Activated CD4-positive, alpha-beta memory T cell treated with anti-CD3 and anti-CD28 coated beads for 36 hours (primary cell): ENCODE measurements at places on chromosomes 3 and 15. TPM values are rescaled to one million over a fixed set of nuclear protein-coding genes. Genes with fewer than 3 reads are reported as not detected.

DNA sequence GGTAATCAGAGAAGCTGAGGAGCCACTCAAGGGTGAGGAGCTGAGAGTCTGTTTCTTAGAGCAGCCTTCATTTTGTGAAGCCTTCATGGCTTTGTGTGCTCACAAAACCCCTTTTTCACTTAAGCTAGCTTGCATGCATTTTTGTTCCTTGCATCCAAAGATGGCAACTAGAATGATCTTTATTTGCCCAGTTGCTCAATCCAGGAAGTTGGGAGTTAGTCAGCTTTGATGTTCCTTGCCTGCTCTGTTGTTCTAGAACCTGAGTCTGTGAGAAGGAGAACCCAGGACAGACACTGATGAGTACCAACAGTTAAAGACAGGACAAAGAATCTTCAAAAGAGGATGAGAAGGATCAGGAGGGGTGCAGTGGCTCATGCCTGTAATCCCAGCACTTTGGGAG, 81.8 kb downstream of the IL20RB start:
- no peak overlapping the region for H3K4me3 ChIP-seq
- peaks cover 4% of the 10 kb centered on the region for H3K27me3 ChIP-seq
- H3K36me3 ChIP-seq: no peaks in the 10 kb centered on the region
- H3K4me1 ChIP-seq: no peaks in the 10 kb centered on the region

DNA sequence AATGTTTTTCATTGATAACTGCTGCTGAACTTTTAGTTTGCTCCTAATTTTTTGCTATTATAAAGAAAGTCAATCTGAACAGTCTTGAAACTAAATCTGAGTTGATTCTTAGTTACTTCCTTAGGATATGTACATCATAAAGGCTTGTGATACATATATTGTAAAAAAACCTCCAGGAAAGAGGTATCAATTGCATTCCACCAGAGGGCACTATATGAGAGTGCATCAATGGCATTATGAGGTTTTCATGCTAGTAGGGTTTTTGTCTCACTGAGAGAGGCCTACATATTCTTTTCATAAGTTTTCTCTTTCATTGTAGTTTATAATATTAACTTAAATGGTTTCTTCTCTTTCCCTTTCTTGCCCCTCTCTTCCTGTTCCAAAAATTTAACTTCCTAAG, 46.9 kb downstream of the PIK3R4 start:
- no peak overlapping the region for H3K27ac ChIP-seq
- peaks cover 39% of the 10 kb centered on the region for H3K36me3 ChIP-seq
- no peaks in the 10 kb centered on the region for H3K27me3 ChIP-seq
- DNase-seq: no peak
- H3K4me1 ChIP-seq: no peaks in the 10 kb centered on the region

DNA sequence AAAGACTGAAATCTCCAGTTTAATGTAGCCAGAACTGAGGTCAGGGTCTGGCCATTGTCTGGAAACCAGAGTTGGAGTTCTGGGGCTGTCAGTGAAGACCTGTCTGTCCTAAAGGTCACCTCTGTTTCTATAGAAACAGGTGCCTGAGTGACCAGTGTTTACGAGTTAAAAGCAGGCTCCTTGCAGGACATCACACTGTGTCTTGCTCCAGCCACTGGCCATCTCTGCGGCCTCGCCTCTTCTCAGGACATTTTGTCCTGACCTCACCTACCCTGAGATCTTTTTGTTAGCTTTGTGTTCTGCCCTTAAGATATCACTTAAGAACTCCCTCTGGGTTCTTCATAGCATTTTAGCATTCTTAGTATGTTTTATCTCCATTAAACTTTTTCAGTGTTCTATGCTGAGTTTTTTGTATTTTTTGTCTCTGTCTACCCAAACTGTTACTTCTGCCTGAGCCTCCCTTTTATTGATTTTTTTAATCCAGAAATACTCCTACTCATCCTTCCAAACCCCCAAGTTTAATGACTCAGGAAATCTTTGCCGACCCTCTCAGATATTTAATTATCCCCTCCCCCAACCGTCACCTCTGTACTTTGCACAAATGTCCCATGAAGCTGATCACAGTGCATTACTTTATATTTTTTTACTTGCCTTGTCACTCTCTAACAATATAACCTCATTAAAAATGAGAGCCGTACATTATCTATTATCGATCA, 223.7 kb downstream of the THSD4 start:
- H3K27ac ChIP-seq: no peak overlapping the region
- peaks cover 2% of the 10 kb centered on the region for H3K4me1 ChIP-seq
- no peaks in the 10 kb centered on the region for H3K36me3 ChIP-seq
- no peaks in the 10 kb centered on the region for H3K27me3 ChIP-seq

DNA sequence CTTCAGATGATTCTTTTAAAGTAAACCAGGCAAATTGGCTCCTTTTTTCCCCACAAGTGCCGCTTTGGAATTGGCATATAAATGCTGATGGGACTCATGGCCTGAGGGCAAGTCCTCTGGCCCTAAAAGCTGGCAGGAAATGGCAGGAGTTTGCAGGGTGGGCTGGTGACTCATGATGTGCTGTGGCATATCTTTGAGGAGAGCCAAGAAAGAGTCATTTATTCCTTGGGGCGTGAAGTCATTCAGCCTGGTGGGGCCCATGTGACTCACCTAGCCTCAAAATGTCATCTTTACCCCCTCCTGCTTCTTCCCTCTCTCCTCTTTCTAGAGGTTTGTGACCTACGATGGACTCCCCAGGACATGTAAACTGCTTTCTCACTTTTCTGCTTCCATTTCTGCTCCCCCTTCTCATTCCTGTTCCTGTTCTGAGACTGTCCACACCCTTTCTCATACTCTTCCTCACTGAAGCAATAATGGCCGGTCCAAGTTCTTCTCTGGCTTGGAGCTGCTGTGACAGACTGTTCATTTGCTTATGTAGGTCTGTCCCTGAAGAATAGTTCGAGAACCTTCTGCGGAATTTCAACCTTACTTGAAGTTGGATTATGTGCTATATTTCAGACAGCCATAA, 326.1 kb downstream of the SATB1 start:
- H3K36me3 ChIP-seq: no peaks in the 10 kb centered on the region
- DNase-seq: peak; percentile 64
- no peak overlapping the region for H3K4me3 ChIP-seq
- peaks cover 11% of the 10 kb centered on the region for H3K27me3 ChIP-seq
- H3K4me1 ChIP-seq: peaks cover 10% of the 10 kb centered on the region

GRCh38 chr3:108662142-108662738, 72.7 kb downstream of the DZIP3 start:
- no peaks in the 10 kb centered on the region for H3K27me3 ChIP-seq
- H3K27ac ChIP-seq: no peak overlapping the region
- peaks cover 11% of the 10 kb centered on the region for H3K4me1 ChIP-seq
- H3K36me3 ChIP-seq: no peaks in the 10 kb centered on the region
- no peak overlapping the region for H3K4me3 ChIP-seq

DNA sequence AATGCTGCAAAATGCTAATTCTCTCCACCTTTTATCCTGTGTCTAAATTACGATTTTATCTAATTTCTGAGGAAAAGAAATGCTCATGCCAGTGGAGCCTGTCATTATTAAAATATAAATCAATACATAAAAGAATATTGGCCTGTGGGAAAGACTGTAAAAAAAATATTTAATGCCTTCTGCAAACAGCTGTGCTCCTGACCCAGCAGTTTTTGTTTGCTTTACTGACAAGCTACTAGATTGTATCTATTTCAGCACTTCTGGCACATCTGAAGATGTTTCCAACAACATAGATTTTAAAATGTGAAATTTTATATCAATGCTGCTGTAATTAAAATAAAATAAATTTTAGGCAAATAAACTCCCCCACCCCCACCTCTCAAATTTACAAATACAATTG, 493.6 kb upstream of the AGTR1 start:
- H3K27ac ChIP-seq: no peak overlapping the region
- no peaks in the 10 kb centered on the region for H3K4me1 ChIP-seq
- DNase-seq: no peak

- peak overlapping the region; percentile 99 for H3K27ac ChIP-seq
- no peak for DNase-seq
- H3K4me1 ChIP-seq: peaks cover 57% of the 10 kb centered on the region
- peaks cover 42% of the 10 kb centered on the region for H3K36me3 ChIP-seq
These were observed 1.5 kb downstream of the NSUN3 start for GRCh38 chr3:94064243-94064860.

DNA sequence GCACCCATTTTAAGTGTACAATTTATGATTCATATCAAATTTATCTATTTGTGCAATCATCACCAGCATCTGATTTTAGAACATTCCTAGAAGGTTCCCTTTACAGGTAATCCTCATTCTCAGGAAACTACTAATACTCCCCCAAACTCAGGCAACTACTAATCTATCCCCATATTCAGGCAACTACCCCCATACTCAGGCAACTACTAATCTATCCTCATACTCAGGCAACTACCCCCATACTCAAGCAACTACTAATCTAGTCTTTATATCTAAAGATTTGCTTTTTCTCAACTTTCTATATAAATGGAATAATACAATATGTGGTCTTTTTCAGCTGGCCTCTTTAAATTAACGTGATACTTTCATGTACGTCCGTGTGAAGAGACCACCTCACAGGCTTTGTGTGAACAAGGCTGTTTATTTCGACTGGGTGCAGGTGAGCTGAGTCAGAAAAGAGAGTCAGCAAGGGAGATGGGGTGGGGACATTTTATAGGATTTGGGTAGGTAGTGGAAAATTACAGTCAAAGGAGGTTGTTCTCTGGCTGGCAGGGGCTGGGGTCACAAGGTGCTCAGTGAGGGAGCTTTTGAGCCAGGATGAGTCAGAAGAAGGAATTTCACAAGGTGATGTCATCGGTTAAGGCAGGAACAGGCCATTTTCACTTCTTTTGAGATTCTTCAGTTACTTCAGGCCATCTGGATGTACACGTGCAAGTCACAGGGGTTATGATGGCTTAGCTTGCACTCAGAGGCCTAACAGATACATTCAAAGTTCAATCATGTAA, 1444.5 kb upstream of the CADM2 start:
- no peak for DNase-seq
- no peaks in the 10 kb centered on the region for H3K27me3 ChIP-seq
- H3K4me3 ChIP-seq: no peak overlapping the region
- no peaks in the 10 kb centered on the region for H3K36me3 ChIP-seq
- H3K27ac ChIP-seq: no peak overlapping the region

DNA sequence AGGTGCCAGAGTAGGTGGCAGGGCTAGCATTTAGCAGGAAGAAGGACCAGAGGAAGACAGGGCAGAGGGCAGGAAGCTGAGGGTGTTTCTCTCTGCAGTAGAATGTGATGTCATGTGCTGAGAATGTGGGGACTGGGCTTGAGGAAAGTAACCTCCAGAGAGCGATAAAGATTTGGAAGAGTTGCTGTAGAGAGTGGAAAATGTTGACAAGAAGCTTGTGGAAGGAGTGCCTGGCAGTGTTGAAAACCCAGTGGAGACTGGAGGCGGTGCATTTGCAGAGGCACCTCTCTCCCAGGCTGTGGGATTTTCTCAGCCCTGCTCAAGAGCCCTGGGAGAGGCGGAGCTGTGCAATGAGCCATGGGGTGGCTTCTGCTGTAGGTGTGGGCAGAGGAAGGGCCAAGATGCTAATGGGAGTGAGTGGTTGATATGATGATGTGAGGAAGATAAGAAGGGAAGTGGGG, 54.8 kb downstream of the MESD start:
- no peak for DNase-seq
- no peak overlapping the region for H3K27ac ChIP-seq
- no peak overlapping the region for H3K4me3 ChIP-seq
- no peaks in the 10 kb centered on the region for H3K4me1 ChIP-seq

GRCh38 chr15:60720086-60720485, 241.1 kb upstream of the ICE2 start:
- H3K4me3 ChIP-seq: peak overlapping the region; percentile 65
- no peak for DNase-seq
- peaks cover 2% of the 10 kb centered on the region for H3K36me3 ChIP-seq

GRCh38 chr15:99253381-99254090, 2.3 kb downstream of the LRRC28 start:
- H3K4me1 ChIP-seq: peaks cover 28% of the 10 kb centered on the region
- no peaks in the 10 kb centered on the region for H3K27me3 ChIP-seq
- H3K36me3 ChIP-seq: peaks cover 19% of the 10 kb centered on the region
- peak overlapping the region; percentile 49 for H3K4me3 ChIP-seq

DNA sequence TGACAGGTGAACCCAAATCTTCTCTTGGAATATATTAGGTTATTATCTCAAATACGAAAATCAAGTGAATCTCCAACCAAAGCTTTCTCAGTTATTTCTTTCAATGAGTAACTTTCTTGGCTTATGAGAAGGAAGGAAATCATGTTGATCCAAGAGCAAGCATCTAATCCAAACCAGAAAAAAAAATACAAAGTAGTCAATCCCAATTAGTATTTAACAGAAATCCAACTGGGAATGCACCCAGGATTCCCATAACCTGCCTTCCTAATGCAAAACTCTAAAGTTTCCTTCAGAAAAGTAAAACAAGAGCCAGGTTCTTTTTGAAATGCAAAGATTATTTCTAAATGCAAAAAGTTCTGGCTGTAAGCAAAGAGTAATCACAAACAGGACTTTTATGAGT, 289.3 kb downstream of the SHOX2 start:
- no peak overlapping the region for H3K27ac ChIP-seq
- no peak overlapping the region for H3K4me3 ChIP-seq
- no peaks in the 10 kb centered on the region for H3K27me3 ChIP-seq
- DNase-seq: no peak
- no peaks in the 10 kb centered on the region for H3K36me3 ChIP-seq

DNA sequence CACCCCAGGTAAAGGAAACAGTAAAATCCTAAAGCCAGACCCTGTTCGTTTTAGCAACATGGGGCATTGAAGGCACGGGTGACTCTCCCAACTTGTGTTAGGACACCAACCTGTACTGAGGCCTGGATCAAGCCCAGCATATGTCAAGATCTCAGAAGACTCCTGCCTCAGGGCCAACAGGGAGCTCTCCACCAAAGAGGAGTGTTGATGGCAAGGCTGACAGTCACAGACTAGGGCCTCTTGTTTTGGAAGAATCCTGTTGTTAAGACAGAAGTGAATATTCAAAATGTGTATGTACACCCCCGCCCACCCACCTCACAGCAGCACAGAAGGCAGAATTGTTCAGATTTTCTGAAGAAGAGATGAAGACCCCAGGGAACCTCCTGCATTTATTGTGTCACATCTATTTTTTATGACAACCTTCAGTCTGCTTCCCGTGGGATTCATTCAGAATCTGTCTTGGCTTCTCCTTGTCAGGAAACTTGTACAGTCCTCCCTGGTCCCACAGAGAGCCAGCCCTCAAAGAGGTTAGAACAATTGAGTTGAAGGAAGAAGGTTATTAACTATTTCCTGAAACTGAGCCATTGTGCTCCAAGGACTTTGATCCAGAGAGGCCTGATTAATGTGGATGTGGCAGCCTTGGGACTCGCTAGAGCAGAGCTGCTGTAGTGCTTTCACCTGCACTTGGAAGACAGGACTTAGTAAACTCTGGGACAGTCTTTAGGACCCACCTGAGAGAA, 61.7 kb upstream of the PLXNA1 start:
- no peaks in the 10 kb centered on the region for H3K4me1 ChIP-seq
- no peaks in the 10 kb centered on the region for H3K27me3 ChIP-seq
- peaks cover 12% of the 10 kb centered on the region for H3K36me3 ChIP-seq
- H3K4me3 ChIP-seq: no peak overlapping the region

The SPATA12 gene
- not detected for total RNA-seq

The C2CD4A gene
- 2.3 TPM for total RNA-seq

The ANKRD63 gene
- not detected for total RNA-seq

The GPR156 gene
- total RNA-seq: not detected

The GNAT1 gene
- total RNA-seq: not detected

The AADAC gene
- total RNA-seq: not detected

The HDC gene
- 0.55 TPM for total RNA-seq

The CPB1 gene
- not detected for total RNA-seq

The PCSK6 gene
- total RNA-seq: 0.58 TPM

The ITIH1 gene
- total RNA-seq: not detected
